ENCODE measurements at places on chromosomes 3 and 15.

GRCh38 chr3:71430941-71431552 lies 152.5 kb downstream of the FOXP1 start:
- DNase-seq = no peak

GRCh38 chr3:190562866-190563510 lies 49.1 kb downstream of the IL1RAP start:
- DNase-seq = no peak

DNA sequence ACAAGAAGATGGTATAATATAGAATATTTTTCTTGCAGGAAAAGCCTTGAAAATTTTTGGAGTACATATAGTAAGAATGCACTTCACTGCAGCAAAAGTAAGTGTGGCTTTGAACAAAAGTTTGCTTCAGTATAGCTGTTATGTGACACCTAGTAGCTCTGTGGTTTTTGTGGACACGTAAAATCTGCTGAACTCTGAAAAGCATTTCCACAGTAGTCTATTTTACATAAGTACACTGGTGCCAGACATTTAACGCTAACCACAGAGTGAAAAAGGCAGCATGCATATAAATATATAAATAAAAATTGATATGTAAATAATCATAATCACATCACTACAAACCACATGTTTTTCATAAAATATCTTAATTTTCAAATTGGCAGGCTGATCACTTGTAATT lies 39.8 kb downstream of the CGGBP1 start:
- DNase-seq = no peak

GRCh38 chr3:15539066-15539465 lies 17.6 kb upstream of the COLQ start:
- no peak for DNase-seq

Data from G401 (cell line).